Fibroblast of lung (primary cell): ENCODE measurements at places on chromosomes 2 and 18. TPM values are rescaled to one million over a fixed set of nuclear protein-coding genes. Genes with fewer than 3 reads are reported as not detected.

DNA sequence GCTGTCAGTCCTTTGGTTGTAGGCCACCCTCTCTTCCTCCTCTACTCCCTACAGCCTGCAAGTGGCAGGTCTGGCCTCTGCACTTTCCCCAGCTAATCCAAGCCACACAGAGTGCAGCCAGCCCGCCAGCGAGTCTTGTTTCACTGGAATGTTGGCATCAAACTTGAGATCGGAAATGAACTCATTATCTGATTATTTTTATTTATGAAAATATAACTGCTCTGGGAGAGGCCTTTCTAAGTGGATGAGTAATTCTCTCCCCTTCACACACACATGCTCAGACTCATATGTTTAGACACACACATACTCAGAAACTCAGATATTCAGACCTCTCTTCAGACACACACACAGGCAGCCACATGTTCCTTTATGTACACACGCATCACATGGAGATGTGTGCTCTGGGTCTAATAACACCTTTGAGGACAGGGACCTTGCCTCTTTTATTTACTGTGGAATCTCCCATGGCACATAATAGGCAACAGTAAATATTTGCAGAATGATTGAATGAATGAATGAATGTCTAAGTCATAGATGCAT is 151.3 kb downstream of the ZFP36L2 start:
- no peaks in the 10 kb centered on the region for H3K27me3 ChIP-seq
- H3K4me1 ChIP-seq = peaks cover 51% of the 10 kb centered on the region
- peak; percentile 99 for DNase-seq
- no peaks in the 10 kb centered on the region for H3K36me3 ChIP-seq
- peak overlapping the region; percentile 98 for H3K27ac ChIP-seq
- H3K4me3 ChIP-seq = no peak overlapping the region

Gene SLC30A3
- under 0.01 TPM in 1 of 2 replicates, not detected in the other for total RNA-seq

DNA sequence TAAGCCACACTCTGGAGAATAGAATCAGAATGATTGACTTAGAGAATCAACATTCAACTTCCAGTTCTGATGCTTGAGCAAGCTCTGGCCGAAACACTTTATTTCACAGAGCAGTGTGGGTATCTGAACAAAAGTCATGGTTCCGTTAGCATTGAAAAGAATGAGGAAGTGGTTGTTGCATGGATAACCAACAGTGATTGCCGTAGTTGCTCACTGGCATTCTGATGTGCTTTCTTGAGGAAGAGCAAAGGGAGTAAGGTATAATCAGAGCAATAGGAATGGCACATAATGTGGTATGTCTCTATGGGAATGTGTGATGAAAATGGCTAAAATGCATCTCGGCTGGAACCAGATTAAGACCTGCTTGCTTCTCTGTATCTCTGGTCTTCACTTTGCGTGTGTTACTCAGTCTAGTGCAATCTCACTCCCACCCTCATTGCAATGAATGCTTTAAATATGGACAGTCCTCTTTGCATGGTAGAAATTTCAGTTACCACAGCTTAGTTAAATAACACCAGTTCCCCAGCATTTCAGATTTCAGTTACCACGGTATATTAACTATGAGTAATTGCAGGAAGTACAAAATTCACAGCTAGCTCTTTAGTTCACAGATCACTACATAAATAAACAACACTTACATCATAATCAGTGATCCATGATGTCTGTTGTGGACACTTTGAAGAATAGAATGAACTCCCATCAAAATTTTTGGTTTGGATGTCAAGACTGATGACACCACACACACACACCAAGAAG is 7.8 kb upstream of the RAB12 start:
- H3K36me3 ChIP-seq = no peaks in the 10 kb centered on the region
- H3K4me1 ChIP-seq = no peaks in the 10 kb centered on the region
- DNase-seq = peak; percentile 11
- H3K4me3 ChIP-seq = no peak overlapping the region
- no peak overlapping the region for H3K27ac ChIP-seq
- peaks cover 11% of the 10 kb centered on the region for H3K27me3 ChIP-seq

DNA sequence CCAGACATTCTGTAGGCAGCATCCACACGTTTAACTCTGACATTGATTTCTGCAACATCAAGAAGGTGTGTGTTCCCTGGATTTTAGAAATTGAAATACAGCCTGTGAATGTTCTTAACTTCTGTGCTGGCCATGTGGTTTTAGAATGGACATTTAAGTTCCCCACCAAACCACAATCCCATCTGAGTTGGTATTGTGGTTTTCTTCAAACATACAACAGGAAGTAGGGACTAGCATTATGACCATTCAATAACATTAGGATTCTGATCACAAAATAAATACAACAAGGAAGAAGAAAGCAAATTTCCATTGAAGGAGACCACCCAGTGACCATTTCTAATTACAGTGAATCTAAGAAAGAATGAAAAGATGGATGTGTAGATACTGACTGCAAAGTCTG is 51.2 kb downstream of the MAP3K20 start:
- no peaks in the 10 kb centered on the region for H3K4me1 ChIP-seq
- H3K36me3 ChIP-seq = no peaks in the 10 kb centered on the region
- H3K27me3 ChIP-seq = no peaks in the 10 kb centered on the region
- no peak overlapping the region for H3K4me3 ChIP-seq
- H3K27ac ChIP-seq = no peak overlapping the region

GRCh38 chr2:124804014-124804940 is 779.2 kb downstream of the CNTNAP5 start:
- no peak overlapping the region for H3K4me3 ChIP-seq
- no peaks in the 10 kb centered on the region for H3K4me1 ChIP-seq
- peak; percentile 57 for DNase-seq
- H3K27ac ChIP-seq = no peak overlapping the region
- no peaks in the 10 kb centered on the region for H3K36me3 ChIP-seq
- no peaks in the 10 kb centered on the region for H3K27me3 ChIP-seq

- H3K36me3 ChIP-seq = peaks cover 7% of the 10 kb centered on the region
- H3K27ac ChIP-seq = no peak overlapping the region
- no peak overlapping the region for H3K4me3 ChIP-seq
- H3K4me1 ChIP-seq = peaks cover 4% of the 10 kb centered on the region
- peak; percentile 44 for DNase-seq
Observed at GRCh38 chr2:157777427-157777826, 98.7 kb downstream of the ACVR1 start.

Gene OTOS
- total RNA-seq = not detected in 2 replicates

Gene TGFA
- not detected in 2 replicates for total RNA-seq
